Choroid plexus epithelial cell (primary cell): ENCODE measurements at places on chromosomes 11 and 22.

GRCh38 chr11:104946907-104947306 lies 21.5 kb downstream of the CASP4 start:
- DNase-seq = peak; percentile 78

DNA sequence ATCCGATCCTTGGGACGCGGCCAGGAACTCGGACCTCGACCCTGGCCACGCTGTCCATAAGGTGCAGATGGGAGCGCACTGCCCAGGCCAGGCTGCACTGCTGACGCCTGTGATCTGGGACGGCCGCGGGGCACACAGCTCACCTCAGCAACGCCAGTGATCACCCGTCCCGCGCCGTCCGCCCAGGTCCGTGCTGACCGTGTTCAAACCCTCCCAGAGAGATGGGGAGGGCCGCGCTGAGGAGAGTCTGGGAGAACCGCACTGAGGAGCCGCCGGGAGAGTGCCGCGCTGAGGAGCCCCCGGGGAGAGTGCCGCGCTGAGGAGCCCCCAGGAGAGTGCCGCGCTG lies 636 bp downstream of the KCNQ1OT1 start:
- DNase-seq = peak; percentile 19

GRCh38 chr22:24322522-24322921 lies 51.9 kb downstream of the SPECC1L start:
- no peak for DNase-seq

GRCh38 chr22:48567213-48567975 lies 1260.3 kb downstream of the BRD1 start:
- no peak for DNase-seq

GRCh38 chr22:44620129-44620840 lies 81.7 kb upstream of the PRR5 start:
- peak; percentile 61 for DNase-seq

DNA sequence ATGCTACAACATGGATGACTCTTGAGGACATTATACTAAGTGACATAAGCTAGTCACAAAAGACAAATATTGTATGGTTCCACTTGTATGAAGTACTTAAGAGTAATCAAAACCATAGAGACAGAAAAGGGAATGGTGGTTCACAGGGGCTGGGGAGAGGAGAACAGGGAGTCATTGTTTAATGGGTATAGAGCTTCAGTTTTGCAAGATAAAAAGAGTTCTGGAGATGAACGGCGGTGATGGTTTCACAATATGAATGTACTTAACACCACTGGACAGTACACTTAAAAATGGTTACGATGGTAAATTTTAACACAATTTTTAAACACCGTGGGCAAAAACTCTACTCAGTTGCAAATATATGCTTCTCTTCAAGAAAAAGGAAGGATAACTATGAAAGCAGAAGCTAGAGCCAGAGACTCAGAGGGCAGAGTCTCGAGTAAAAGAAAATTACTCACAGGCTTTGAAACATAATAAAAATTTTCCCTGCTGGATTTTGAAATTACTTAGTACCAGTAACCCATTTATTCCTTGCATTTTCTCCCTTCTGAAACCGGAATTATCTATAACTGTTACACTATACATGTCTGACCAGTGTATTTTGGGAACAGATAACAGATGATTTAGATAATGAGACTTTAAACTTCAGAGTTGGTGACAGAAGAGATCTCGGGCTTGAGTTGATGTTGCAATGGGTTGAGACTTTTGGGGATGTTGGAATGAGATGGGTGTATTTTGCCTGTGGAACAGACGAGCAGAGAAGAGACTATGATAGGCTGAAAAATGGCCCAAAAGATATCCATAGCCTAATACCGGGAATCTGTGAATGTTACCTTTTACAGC lies 15.0 kb downstream of the MRTFA start:
- DNase-seq = no peak

GRCh38 chr11:69044111-69045013 lies 4.4 kb upstream of the TPCN2 start:
- peak; percentile 83 for DNase-seq

GRCh38 chr11:72004515-72005346 lies 6.0 kb downstream of the IL18BP start:
- DNase-seq = no peak

GRCh38 chr11:70025308-70025707 lies 52.8 kb upstream of the ANO1 start:
- no peak for DNase-seq

- peak; percentile 85 for DNase-seq
Measured at GRCh38 chr11:9972989-9973388, 309.1 kb downstream of the SWAP70 start.

DNA sequence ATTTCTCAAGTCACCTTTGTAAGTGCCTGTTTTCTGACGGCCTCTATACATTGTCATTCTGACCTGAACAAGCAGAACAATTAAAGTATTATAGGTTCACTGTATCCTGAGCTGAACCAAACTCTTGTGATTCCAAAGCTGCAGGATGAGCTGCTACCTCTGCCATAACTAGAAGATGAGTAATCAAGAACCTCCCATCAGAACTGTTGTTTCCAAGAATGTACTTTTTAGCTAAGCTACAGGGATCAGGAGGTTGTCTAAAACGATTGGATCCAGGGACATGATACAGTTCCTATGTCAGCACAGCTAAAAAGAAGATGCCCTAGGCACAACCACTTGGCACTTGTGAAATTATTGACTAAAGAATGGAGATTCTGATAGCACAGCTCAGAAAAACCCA lies 288.4 kb upstream of the CCDC90B start:
- peak; percentile 43 for DNase-seq

DNA sequence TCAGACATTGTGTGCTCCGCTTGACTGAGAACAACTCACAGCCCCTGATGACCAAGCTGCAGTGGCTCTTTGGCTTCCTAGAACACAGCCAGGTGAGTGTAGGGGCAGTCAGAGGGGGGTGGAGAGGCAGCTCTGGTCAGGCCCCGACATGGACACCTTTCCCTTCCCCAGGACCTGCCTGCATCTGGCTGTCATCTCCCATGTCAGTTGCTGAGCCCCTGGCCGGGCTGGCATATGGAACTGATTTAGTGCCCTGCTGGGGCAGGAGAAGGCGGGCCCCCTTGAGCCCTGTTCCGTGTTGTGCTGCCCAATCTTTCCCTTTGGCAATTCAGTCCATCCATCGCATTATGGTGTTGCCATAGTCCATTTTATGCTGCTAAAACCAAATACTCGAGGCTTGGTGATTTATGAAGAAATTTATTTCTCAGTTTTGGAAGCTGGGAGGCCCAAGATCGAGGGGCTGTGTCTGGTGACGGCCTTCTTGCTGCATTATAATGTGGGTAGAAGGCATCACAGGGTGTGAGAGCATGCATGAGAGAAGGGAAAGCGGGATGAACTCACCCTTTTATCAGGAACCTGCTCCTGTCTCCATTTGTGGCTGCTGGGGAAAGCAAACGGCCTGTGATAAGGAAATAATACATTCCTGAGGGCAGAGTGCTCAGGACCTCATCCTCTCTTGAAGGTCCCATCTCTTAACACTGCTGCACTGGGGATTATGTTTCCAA lies 19.0 kb downstream of the USP35 start:
- DNase-seq = no peak

- DNase-seq = no peak
Measured at GRCh38 chr11:44764583-44764982, 37.8 kb downstream of the TSPAN18 start.

- no peak for DNase-seq
Measured at GRCh38 chr11:42975180-42975529, 336.6 kb upstream of the API5 start.

DNA sequence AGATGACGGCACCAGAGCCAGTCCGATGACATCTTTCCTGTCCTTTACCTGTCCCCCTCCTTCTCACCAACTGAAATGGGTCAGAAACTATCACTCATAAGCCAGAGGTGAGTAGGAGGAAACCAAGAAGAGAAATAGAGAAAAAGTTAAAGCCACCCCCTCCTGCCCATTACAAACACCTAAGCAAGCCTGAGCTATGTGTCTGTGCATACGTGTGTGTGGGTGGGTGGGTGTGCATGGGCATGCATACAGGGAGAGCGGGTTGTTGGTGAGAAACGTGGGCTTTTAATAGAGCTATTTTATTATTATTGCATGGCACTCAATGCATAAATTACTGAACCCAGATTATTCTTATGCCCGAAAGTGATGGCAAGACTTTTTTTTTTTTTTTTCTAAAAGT lies 2.6 kb downstream of the PATE4 start:
- no peak for DNase-seq

GRCh38 chr11:6925636-6926207 lies 504 bp upstream of the ZNF215 start:
- peak; percentile 20 for DNase-seq

- no peak for DNase-seq
Measured at GRCh38 chr11:2816523-2816922, 69.1 kb downstream of the CDKN1C start.

DNA sequence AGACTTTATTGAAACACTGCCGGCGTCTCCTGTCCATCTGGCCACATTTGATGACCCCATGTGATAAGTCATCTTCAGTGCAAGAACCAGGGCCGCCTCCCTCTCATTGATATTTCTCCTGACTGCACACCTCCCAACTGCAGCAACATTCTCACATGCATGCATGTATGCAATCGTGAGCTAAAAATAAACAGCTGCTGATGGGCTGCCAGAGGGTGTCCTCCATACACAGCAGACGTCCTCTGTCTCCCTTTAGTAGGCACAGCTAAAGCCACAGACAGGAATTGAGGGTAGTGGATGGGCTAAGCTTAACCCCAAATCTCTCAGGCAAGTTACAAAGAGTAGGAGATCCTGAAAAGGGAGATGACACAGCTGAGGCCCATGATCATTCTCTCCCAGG lies 106.7 kb upstream of the HSD17B12 start:
- DNase-seq = no peak

DNA sequence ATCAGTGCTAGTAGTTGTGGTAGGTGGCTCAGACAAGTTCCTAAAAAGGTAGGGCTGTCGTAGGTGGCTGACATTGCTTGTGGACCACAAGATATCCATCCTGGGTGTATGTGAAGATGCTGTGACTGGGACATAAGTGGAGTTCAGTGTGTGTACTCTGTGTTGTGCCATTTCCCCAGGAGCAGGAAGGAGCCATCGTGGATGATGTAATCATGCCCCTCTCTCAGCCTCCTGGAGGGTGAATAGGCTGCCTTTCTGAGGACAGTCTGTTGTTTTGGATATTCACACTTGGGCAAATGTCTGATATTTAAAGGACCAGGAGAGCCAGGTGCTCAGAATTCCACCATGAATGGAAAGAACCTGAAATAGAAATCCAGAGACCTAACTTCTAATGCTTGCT lies 2.7 kb downstream of the HEPHL1 start:
- no peak for DNase-seq

DNA sequence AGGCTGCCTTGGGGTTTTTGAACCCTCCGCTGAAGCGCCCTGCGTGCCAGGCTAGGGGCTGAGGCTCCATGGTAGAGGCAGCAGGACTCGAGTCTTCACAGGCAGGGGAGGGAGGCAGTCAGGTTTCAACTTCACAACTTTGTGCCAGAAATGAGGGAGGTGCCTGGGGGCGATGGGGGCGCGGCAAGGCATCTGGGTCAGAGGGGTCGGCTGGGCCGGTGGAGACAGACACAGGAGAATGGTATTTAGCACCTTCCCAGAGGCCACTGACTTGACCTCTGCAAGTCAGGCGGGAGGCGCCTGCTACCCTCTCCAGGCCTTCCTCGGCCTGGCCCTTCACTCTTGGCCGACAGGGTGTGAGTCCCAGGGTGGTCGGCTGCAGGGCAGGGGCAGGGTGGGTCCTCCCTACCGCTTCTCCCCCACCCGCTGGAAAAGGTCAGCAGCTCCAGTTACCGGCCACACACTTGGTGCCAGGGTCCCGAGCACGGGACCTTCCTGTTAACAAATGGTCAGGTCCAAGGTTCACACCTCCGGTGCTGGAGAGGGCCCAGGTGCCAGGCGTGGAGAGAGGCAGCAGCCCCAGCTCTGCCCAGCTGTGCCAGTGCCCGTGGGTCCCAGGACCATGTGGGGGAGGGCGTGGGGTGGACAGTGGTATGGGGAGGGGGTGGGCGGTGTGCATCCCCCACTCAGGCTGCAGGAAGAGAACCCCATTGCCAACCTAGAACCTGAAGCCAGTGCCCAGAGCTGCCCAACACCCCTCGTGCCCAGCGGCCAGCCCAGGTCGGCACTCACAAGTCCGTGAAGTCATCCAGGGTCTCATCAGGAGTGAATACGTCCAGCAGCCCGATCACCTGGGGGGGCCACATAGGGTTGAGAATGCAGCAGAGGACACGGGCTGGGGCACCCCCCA lies 3.8 kb downstream of the MAPK12 start:
- DNase-seq = no peak

DNA sequence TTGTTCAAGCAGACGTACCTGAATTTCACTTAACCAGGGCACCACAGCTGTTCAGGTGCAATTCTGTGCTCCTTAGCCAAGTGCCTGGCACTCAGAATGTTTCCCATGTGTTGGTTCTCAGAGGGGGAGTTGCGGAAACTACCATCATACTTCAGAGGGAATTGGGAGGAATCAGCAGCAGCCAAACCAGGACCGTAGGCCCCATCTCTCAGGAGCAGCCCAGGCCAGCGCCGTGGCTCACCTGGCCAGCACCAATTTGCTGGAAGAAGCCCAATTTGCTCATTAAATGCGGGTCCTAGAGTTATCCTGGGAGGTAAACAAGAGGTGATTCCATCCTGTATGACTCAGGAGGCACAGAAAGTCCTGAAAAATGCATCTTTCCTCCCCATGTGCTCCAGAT lies 435.4 kb downstream of the BRD1 start:
- no peak for DNase-seq

DNA sequence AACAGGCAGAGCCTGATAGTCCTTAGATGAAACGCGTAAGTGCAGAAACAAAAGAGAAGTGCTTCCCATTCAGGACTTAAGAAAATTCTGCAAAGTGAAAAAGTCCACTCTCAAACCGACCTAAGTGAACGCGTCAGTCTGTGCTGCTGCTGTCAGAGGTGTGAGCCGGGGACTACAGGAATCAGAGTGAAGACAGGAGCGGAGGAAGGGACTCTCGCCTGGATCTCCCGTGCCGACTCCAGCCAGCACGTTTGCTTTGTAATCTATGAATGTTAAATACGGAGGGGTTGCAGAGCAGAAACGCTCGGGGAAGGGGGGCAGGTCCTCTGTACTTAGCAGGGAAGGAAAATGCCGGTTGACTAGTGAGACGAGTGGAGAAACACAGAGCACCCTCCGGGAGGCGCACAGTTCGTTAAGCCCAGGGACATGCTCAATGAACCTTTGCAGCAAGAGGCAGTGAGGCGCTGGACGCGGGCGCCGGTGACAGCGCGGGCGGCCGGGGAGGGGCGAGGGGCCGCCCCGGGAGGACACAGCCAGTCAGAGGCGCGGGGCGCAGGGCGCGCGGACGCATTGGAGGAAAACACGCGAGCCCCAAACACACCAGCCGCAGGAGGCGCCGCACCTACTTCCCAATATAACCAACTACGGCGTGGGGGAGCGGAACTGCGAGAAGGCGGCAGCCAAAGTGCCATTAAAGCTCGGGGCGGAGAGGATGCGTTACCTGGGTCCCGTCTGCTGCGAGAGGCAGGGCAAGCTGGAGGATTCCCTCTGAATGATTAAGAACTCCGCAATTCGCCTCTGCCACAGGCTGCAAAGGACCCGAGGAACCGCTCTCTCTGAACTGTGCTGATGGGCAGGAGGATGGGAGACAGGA lies at the start of gene CNTN5:
Gene CNTN5, plus strand, starts transcription at position 598 of the 874 bp plus-strand sequence.
- peak; percentile 63 for DNase-seq

- DNase-seq = peak; percentile 62
Measured at GRCh38 chr11:8262552-8263108, 1.0 kb downstream of the LMO1 start.
